OCI-LY7 (cell line): ENCODE measurements at places on chromosomes 16 and 17.
A peak's percentile ranks its signal among the peaks of the same experiment; 100 is the strongest.

GRCh38 chr17:17836250-17836817 is 452 bp downstream of the SREBF1 start:
- DNase-seq = peak; percentile 98

DNA sequence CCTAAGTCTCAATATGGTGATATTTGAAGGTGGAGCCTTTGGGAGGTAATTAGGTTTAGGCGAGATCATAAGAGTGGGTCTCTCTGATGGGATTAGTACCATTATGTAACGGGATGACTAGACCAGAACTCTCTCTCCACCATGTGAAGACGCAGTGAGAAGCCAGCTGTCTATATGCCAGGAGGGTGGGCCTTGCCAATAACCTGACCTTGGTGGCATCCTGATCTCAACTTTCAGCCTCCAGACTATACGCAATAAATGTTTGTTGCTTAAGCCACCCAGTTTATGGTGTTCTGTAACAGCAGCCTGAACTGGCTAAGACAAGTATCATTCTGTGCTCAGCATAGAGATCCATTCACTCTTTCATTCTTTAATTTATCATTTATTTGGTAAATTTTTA is 167.2 kb upstream of the CDH11 start:
- no peak for DNase-seq

- no peak for DNase-seq
Observed at GRCh38 chr16:73319737-73320136, 271.8 kb upstream of the ZFHX3 start.

DNA sequence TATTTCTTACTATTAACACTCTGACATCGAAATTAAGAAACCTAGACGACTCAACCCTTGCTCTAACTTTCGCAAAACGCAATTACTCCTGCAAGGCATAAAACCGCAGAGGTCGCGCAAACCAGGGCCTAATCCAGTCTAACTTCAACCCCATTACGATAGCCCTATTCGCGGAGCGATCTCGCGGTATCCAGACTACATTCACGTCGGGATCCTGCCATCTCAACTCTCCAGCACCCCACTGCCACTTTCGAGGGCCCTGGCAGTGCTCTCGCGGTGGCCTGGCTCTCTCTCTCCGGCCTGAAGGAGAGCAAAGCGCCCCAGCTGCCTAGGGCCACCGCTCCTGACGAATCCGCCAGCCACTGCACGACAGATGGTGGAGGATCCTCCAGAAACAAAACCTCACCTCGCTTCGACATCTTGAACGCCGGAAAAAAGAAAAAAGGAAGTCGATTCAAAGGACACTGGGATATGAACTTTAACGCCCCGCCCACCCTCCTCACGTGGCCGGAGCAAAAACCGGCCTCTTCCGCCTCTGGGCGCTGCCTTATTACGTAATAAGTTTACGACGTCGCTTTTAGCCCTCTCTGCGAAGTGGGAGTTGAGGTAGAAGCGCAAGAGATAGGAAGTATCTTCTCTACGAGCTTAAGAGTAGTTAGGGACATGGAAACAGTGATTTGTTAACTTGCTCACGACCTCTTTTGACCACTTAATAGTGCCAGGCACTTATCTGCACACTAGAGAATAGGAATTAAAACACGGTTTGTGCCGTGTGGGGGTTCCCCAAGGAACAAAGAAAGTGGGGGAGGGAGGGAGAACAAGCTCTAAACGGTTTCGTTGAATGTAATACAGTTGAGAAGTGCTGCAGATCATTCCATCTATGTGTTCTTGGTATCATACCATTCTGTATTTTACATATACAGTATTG is at the start of gene RPL23:
Gene RPL23 (minus strand): TSS at position 430 of the 928 bp plus-strand sequence. CDS start 11 bp downstream, at position 419.
- peak; percentile 99 for DNase-seq

- no peak for DNase-seq
Observed at GRCh38 chr16:74521691-74522090, 85.2 kb downstream of the GLG1 start.

DNA sequence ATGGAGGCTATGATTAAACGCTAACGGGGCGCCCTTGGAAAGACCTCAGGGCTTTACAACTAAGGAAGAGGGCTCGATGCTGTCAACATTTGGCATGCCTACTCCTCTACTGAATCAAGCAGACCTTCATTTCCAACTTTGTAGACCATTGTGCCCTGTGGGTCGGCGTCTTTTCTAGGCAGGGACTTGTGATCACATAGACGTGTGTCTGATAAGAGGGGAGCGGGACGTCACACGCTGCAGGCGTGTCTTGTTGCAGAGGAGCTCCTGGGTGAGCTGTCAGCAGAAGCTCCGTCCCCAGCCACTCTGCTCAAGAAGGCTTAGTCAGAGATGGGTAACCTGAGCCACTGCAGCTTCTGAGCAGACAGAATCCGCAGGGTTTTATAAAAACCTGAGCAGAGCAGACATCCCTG is 2.8 kb downstream of the MAPK8IP3 start:
- DNase-seq = no peak

DNA sequence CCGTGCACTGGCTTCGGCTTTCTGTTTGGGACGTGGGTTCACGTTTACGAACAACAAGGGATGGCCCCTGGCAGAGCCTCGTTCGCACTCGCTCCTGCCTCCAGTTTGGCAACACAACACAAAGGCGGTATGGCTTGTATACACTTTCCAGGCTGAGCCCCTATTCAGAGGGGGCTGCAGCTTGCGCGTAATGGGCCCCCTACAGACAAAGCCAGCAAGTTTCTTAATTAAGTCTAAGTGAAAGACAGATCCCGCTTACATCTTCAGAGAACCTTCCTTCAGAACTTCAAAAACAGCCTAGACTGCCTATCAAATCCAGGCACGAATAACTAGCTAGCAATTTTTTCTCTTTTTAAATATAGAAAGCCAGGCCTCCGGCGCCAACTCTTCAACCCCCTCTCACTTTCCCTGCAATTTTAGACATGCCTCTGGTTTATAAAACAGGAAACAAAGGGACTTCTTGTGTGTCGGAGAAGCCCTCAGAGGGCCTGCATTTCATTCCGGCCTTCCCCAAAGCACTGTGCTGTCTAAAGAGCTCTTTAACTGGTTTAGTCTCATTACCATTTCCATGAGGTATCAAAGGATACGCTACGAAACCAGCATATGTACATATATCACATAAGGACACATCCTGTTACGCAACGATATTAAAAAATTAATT is 244.9 kb downstream of the STX8 start:
- no peak for DNase-seq

- no peak for DNase-seq
Observed at GRCh38 chr16:69727916-69728270, 1.5 kb upstream of the NQO1 start.

DNA sequence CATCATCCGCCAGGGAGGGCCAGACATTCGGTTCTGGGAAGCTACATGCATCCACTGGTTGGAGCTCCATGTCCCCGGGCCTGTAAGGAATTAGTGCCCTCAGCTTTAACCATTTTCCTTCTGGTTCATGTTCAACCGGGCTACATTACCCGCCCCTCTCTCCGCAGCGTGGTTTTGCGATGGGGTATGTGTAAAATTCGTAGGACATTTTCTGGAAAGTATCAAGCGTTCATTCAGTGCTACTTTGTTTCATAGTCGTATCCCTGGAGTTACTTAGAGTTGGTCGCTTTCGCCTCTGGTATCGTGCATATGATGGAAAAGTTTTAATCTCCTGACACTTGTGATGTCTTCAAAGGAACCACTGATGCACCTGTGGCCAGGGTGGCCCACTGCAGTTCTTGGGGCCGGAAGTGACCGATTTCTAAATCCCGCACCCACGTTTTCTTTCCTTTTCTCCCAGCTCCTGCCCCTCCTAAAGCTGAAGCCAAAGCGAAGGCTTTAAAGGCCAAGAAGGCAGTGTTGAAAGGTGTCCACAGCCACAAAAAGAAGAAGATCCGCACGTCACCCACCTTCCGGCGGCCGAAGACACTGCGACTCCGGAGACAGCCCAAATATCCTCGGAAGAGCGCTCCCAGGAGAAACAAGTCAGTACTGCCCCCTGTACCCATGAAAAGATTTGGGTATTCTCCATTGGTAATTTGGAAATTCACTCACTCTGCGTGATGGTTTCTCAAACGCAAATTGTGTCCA is 637 bp downstream of the RPL23A start:
- DNase-seq = peak; percentile 62

GRCh38 chr16:57147381-57148221 is 38.2 kb downstream of the PSME3IP1 start:
- peak; percentile 70 for DNase-seq

DNA sequence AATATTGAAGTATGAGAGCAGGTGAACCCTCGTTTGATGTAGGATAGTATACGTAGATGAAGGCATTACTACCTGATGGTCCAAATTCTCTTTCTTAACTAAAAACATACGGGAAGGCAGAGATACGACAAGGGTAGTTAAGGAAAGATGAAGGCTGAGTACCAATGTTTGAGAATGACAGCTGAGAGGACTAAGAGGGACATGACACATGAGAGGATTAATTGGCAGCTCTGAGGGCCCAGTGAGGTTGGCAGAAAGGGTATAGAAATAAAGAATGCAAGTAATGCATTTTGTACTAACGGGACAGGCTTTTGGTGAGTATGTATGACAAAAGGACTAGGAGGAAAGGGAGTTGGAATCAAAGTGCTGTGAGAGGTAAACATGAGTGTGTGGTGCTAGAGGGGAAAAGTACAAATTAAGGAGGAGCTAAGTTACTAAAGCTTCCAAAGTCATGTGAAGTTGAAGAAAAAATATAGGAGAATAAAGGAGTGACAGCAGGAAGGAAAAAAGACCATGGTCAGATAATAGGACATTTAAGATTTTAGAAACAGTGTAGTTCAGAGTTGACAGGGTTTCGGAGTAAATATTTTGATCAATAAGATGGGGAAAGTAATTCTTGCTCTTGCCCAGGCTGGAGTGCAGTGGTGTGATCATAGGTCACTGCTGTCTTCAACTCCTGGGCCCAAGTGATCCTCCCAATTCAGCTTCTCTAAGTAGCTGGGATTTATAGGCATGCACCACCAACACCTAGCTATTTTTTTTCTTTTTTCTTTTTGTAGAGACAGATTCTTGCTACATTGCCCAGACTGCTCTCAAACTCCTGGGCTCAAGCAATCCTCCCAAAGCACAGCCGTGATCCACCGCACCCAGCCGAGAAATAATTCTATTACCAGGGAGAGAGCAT is 43.1 kb upstream of the ITGA2B start:
- DNase-seq = no peak

DNA sequence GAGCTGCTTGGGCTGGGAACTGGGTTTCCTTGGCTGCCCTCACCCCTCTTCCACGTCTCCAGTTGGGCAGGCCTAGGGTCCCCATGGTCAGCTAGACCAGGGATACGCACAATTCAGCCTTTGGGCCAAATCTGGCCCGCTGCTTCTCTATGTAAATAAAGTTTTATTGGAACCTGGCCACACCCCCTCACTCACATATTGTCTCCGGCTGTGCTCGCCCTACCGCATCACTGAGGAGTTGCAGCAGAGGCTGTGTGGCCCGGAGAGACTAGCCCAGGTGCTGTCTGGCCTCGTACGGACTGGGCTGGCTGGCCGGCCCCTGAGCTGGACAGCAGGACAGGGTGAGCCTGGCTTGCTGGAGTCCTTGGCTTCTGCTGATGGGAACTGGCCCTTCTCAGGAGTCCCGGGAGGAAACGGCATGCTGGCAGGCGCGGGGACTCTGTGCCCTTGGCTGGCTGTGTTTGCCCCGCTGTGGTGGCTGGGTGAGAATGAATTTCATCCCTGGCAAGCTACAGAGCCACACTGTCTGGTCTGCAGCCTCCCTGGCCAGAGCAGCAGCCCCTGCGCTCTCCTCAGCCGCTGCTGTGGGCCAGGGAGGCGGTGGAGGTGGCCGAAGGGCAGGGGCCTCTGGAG is 82.0 kb downstream of the ENGASE start:
- no peak for DNase-seq

DNA sequence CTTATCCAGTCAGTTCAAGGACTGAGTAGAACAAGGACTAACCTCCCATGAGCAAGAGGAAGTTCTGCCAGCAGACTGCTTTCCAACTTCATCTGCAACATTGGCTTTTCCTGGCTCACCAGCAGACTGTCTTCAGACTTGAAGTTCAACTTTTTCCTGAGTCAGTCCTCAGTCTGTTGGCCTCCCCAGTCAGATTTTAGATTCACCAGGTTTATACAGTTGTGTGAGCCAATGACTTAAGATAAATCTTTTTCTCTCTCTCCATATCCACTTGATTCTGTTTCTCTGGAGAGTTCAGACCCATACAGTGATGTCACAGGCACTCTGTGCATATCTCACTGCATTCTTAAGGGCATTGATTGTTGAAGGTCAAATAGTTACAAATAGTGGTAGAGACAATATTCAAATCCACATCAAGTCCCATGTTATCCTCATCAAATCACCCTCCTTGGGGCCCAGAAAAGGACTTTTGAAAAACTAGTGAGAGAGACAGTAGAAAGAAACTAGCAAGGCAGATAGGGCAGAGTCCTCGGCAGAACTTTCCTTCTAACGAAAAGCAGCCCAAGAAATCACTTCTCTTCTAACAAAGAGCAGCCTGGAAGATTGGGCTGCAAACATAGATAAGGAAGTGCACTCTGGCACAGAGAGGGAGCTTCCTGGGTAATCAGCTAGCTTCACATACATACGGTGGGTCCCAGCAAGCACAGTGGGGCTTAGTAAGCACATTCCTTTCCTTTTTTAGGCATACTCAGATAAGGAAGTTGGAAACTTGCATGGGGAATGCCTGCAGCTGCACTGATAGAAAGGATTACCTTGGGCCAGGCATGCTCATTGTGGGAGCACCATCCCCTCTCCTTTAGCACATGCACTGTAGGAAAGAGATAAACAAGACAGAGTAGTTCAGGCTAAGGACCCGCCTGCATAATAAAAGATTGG is 132.3 kb upstream of the FAM20A start:
- no peak for DNase-seq

- DNase-seq = no peak
Observed at GRCh38 chr17:61366715-61367413, 32.8 kb upstream of the TBX2 start.

DNA sequence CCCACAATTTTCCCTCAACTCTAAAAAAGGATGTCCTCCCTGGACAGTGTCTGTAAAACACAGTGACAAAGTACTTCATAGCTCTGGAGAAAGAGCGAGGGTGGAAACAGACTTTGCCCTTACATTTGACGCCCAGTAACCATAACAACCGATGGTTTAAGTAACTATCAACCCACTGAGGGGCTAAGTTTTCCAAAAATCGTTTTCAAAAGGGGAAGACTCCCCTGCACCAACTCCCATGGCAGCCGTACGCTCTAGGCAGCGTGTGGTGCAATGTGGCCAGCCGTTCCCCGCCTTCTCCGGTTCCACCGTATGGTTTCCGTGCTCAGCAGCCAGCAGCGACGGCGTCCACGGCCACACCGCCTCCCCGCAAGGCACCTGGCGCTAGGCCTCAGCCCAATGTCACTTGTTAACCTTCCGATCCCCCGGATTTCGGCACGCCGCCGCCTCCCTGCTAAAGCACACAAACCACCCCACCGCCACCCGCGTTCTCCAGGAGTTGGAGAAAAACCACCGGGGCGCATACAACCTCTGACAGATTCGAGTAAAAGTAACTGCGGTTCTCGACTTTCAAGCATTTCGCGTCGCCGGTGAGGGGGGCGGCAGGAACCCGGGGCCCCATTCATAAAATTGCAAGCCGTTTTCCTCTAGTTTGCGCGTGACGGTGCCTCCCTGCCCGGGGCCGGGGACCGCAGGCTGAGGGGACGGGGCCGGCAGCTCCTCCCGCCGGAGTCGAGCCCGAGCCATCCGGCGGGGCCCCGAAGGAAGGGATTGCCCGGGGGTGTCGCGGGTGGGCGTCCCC is 661 bp downstream of the TEX2 start:
- DNase-seq = peak; percentile 53

GRCh38 chr16:27703121-27703520 is 153.2 kb downstream of the KATNIP start:
- no peak for DNase-seq

GRCh38 chr17:35714988-35715387 is 16.5 kb upstream of the RASL10B start:
- DNase-seq = no peak
